ENCODE measurements at places on chromosomes 4 and X.

- no peak for DNase-seq
These were observed 27.6 kb downstream of the GUCY1A1 start for GRCh38 chr4:155694100-155694785.

GRCh38 chr4:15381806-15382338, 46.0 kb upstream of the C1QTNF7 start:
- no peak for DNase-seq

- no peak for DNase-seq
These were observed 159.3 kb downstream of the PALLD start for GRCh38 chr4:168656055-168656660.

DNA sequence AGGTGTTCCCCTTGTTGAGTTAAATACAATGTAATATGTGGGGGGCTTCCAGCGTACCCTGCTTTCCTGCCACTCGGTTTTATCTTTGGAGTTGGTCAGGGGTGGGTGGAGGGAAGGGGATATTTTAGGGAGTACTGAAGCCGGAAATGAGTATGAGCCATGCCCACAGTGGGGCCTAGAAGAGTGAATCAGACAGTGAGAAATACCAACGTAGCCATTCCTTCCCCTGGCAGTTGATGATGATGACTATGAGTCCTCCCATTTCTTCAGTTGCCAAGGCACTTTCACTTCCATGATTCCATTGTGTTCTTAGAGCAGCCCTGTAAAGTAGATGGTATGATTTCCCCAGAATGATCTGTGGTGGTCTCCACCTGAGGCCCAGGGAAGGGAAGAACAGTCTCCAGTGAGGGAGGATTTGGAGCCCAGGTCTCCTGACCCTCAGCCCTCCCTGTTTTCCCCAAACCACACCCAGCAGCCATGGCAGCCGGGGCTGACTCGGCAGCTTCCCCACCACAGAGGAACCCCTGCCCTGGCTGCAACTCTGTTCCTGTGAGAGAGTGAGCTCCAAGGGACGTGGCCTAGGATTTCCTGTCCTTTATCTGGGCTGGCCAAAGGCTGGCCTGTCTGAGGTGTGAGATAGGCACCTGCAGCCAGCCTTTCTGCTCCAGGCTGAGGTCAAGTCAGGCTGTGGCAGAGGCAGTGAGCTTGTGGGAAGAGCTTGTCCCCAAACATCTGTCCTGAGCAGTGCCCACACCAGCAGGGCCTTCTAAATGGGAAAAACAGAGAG, 52.7 kb downstream of the STARD8 start:
- DNase-seq = no peak

- DNase-seq = no peak
These were observed 31.2 kb downstream of the PDE5A start for GRCh38 chr4:119597377-119597776.

DNA sequence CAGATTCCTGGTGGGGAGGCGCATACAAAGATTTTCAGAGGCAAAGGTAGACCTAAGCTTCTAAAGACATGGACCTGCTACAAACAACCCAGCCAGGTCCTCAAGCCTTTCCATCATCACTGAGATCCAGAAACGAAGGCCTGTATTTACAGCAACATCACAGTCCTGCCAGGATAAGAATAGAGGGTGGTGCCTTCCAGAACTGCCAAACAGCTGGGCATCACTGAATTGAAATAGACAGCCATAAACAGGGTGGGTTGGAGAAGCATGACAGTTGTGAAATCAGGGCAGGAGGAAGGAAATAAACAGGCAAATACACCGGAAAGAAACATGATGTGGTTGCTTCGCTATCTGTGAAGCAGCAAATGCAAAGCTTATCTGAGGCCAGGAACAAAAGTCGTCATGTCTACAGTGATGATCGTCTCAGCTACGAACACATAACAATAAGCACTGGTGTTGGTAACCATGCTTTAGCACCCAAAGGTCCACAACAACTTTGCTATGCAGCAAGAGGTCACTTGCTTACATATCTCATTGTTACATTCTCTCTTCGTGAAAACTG, 6.7 kb upstream of the TMEM154 start:
- DNase-seq = no peak

DNA sequence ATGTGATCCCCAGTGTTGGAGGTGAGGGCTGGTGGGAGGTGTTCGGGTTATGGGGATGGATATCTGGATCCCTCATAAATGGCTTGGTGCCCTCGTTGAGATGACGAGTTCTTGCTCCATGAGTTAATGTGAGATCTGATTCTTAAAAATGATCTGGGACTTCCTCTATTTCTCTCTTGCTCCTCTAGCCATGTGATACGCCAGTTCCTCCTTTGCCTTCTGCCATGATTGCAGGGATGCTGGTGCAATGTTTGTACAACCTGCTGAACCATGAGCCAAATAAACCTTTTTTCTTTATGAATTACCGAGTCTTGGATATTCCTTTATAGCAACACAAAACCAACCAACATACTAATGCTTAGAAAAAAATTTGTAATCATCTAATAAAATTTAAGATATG, 56.6 kb downstream of the STAP1 start:
- no peak for DNase-seq

DNA sequence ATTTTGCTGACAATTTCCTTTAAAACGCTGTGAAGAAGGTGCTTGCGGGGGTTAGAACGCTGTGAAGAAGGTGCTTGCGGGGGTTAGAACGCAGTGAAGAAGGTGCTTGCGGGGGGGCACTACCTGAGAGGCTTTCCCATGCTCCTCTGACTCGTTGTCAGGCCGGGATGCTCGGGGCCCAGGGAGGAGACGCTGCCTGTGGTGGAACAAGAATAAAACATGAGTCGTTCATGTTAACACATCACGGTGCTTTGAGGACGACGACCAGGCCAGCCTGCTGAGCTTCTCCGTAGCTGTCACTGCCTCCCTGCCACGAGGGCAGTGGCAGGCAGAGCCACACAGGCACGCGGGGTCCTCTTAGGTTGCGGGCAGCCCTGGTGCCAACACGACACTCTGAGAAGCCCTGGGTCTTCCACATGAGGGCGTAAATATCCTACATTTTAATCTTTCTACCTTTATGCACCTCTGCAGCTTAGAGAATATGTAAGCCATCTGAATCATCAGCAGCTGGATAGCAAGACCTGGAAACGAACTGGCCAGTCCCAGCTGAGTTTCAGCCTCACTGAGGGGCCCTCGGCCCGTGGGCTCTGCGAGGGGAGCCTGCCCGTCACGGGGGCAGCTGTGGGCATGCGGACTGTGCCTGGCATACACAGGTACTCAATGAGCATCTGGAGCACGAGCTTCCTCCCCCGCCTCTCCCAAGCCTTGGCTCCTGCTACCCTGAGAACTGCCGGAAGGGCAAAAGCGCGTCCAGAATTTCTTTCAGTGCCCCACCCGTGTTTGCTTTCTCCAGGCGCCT, 47.0 kb downstream of the FGFRL1 start:
- DNase-seq = no peak

DNA sequence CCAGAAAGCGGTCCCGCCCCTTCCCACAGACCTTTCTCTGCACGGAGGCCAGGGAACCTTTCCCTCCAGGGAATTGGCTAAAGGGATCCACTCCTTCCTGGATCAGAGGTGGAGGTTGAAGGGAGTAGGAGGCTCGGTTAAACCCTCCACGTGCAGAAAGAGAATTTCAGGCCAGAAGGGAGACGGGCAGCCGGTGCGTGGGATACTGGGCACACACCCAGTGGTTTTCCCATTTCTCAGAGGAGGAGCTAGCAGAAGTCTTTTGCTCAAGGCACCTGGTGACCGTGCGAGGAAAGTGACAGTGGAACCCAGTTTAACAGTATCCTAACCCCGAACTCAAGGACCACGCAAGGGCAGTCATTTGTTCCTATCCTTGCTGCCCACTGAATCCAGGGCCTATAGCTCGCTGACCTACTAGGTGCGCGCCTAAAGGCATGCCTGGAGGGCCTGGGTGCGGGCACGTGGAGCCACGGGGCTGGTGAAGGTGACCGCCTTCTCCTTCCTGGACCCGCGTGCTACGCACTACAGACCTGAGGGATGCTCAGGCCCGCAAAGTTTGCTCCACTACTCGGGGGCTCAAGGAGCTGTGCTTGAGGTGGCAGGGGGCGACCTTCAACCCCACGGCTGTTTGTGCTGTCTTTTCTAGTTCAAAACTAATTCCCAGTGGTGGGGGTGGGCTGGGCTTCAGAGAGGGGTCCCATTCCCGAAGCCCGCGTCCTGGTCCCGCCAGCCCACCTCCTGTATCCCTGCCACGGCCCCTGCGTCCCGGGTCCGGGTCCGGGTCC, 587 bp upstream of the AFF2 start:
- DNase-seq = no peak

DNA sequence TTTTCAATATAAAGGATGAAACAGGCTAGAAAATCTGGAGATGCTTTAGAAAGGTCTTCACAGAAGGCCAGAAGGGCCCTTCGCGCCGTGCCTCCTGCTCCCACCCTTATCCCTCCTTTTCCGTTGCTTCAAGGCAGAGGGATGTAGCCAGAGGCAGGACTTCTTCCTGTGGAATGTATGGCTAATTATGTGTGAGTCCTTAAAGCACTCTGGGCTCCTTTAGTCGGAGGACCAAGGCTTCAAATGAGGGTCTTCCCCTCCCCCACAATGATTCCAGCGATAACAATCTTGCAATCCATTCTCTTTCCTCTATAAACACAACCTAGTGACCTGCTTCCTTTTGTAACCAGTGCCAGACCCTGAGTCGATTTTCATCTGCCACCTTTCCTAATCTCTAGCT, 103.5 kb downstream of the GPC3 start:
- DNase-seq = no peak

DNA sequence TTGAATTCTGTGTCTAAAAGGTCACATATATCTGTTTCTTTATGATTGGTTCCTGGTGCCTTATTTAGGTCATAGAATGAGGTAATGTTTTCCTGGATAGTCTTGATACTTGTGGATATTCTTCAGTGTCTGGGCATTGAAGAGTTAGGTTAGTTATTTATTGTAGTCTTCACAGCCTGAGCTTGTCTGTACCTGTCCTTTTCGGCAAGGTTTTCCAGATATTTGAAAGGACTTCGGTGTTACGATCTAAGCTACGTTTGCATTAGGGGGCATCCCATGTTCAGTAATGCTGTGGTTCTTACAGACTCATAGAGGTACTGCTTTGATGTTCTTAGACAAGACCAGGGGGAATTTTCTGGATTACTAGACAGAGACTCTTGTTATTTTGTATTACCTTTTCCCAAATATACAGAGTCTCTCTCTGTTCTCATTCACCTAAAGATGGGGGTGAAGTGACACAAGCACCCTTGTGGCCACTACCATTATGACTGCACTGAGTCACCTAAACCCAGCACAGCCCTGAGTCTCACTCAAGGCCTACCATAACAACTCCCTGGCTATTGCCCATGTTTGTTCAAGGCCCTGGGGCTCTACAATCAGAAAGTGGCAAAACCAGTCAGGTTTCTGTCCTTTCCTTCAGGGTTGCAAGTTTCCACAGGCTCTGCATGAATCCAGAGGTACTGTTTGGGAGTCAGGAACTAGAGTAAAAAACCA, 30.1 kb upstream of the CYSLTR1 start:
- no peak for DNase-seq

DNA sequence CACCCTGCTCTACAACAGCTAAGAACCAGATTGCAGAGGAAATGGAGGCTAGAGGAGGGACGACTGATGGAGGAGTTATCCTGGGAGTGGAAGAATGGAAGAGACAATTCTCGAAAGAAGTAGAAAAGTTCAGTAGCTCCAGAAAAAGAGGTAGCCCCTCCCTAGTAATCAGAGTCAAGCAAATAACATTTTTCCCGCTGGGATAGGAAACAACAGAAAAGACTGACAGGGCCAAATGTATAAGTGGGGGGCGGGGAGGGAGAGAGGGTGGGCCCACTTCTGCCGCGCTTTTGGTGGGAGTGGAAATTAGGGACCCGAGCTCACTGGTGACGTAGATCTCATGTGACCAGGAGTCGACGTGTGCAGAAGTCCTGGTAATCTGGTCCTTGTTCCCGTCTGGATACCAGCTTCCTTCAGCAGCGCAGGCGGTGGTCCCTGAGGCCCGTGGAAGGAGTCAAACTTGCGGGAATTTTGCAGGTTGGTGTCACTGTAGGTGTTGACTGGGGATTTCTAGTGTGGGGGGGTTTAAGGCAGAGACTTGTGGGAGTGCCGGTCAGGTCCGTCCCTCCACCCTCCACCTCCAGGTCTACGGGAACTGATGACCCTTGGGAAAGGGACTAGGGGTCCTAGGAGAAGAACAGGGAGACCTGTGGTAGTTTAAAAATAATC, at the start of gene TCEAL9:
TCEAL9 (plus strand) TSS at position 377 of the 669 bp plus-strand sequence. CDS start 1,179 bp downstream, outside the sequence.
- DNase-seq = no peak

- DNase-seq = no peak
These were observed 21.3 kb downstream of the FGF2 start for GRCh38 chr4:122847931-122848330.
